ENCODE measurements at places on chromosomes 2 and 18. TPM values are rescaled to one million over a fixed set of nuclear protein-coding genes. Genes with fewer than 3 reads are reported as not detected.

INSIG2 gene
- total RNA-seq = 15.0 TPM

CNGA3 gene
- not detected for total RNA-seq

TTC21B gene
- total RNA-seq = 9.8 TPM

AGXT gene
- not detected for total RNA-seq

CXCR4 gene
- total RNA-seq = 0.54 TPM

GLI2 gene
- total RNA-seq = 0.74 TPM

APOB gene
- total RNA-seq = not detected

FSHR gene
- not detected for total RNA-seq

GRCh38 chr2:138763971-138764370 lies 16.2 kb downstream of the NXPH2 start:
- no peak overlapping the region for H3K4me3 ChIP-seq
- no peak for DNase-seq
- H3K27ac ChIP-seq = no peak overlapping the region
- H3K27me3 ChIP-seq = peaks cover 51% of the 10 kb centered on the region

- no peak overlapping the region for H3K27ac ChIP-seq
- H3K4me1 ChIP-seq = no peaks in the 10 kb centered on the region
- H3K27me3 ChIP-seq = no peaks in the 10 kb centered on the region
- peak; percentile 14 for DNase-seq
Measured at GRCh38 chr2:203122317-203122986, 107.8 kb downstream of the NBEAL1 start.

DNA sequence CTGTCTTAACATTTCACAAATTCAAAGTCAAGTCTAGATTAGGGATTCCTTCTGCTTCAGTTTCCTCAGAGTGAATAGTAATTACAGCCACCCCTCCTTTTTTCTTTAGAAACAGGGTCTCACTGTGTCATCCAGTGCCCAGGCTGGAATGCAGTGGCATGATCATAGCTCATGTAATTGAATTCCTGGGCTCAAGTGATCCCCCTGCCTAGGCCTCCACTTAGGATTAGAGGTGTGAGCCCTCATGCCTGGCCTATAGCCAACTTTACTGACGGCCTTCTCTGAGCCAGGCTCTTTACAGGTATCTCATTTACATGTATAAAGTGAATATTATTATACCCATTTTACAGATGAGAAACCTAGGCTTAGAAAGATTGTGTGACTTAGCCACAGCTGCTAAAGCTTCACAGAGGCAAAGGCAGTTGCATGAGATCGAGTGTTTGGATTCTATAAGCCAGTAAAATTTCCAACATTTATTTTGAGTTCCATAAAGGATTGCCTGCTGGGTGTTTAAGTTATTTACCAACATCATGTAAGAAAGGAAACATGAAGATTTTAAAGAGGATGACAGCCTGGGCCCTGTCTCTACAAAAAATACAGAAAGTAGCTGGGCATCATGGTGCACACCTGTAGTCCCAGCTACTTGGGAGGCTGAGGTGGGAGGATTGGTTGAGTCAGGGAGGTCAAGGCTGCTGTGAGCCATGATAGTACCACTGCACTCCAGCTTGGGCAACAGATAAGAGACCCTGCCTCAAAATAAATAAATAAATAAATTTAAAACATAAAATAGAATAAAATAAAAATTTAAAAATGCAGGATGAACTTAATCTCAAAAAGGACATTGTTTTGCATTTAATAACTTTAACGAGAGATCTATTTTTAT lies 1.8 kb downstream of the ENOSF1 start:
- peaks cover 34% of the 10 kb centered on the region for H3K36me3 ChIP-seq
- DNase-seq = no peak
- H3K4me3 ChIP-seq = peak overlapping the region; percentile 88
- H3K27ac ChIP-seq = peak overlapping the region; percentile 96
- peaks cover 11% of the 10 kb centered on the region for H3K4me1 ChIP-seq
- no peaks in the 10 kb centered on the region for H3K27me3 ChIP-seq

- H3K4me3 ChIP-seq = no peak overlapping the region
- no peak for DNase-seq
- H3K27me3 ChIP-seq = no peaks in the 10 kb centered on the region
- H3K4me1 ChIP-seq = peaks cover 10% of the 10 kb centered on the region
- H3K36me3 ChIP-seq = peaks cover 8% of the 10 kb centered on the region
Measured at GRCh38 chr2:127528487-127528886, 2.2 kb upstream of the IWS1 start.

GRCh38 chr2:23548143-23548769 lies 163.3 kb downstream of the KLHL29 start:
- H3K36me3 ChIP-seq = no peaks in the 10 kb centered on the region
- no peaks in the 10 kb centered on the region for H3K27me3 ChIP-seq
- DNase-seq = no peak
- H3K27ac ChIP-seq = no peak overlapping the region

DNA sequence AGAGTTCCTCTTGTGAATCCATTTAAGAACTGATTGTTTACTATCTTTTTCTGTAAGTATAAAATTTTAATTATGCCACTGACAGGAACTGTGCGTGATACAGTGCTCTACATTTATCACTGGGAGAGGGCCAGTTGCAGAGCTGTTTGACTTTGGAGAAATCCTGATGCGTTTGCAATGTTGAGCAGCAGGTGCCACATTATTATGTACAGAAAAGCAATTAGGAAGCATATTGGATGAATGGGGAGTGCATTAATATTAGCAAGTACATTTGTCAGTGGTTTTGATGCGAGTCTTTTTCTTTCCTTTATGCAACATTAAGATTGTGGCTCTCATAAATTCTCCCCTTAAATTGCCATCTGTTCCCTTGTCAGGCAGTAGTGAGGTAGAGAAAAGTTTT lies 302.3 kb upstream of the FANCL start:
- DNase-seq = no peak
- H3K4me1 ChIP-seq = peaks cover 12% of the 10 kb centered on the region
- H3K4me3 ChIP-seq = no peak overlapping the region

- no peaks in the 10 kb centered on the region for H3K4me1 ChIP-seq
- no peak overlapping the region for H3K4me3 ChIP-seq
- H3K36me3 ChIP-seq = no peaks in the 10 kb centered on the region
- H3K27ac ChIP-seq = no peak overlapping the region
Measured at GRCh38 chr2:101528501-101528900, 53.6 kb upstream of the RFX8 start.

DNA sequence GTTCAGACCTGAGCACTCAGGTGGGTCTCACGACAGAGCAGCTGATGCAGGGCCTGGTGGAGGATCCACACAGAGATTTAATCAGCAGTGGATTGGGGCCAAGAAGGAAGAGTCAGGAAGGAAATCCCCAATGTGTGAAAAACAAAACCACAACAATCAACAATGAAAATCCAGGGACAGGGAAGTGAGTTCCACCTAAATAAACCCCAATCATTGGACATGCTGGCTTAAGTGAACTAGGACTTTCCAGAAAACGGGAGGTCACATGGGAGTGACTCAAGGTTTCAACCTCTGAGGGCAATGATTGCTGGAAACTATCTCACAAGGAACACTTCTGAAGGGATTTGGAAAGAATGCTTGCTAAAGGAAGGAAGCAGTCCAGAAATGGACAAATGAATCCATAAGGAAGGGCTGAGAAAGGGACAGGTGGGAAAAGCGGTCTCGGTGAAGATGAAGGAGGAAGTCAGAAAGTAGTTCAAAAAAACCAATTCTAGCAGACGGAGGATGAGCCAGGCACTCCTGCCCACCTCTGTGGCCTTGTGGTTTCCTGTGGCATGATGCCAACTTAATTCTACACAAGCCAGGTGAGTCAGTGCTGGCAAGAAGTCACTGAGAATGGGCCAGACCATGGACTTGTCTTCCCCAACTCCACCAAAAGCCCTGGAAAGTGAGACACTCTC lies 15.4 kb upstream of the XDH start:
- no peaks in the 10 kb centered on the region for H3K27me3 ChIP-seq
- peak overlapping the region; percentile 4 for H3K4me3 ChIP-seq
- peak; percentile 95 for DNase-seq
- H3K4me1 ChIP-seq = peaks cover 19% of the 10 kb centered on the region
- H3K27ac ChIP-seq = peak overlapping the region; percentile 49
- no peaks in the 10 kb centered on the region for H3K36me3 ChIP-seq

- no peak for DNase-seq
- H3K27me3 ChIP-seq = no peaks in the 10 kb centered on the region
- no peak overlapping the region for H3K4me3 ChIP-seq
- peaks cover 9% of the 10 kb centered on the region for H3K4me1 ChIP-seq
- no peaks in the 10 kb centered on the region for H3K36me3 ChIP-seq
Measured at GRCh38 chr18:49013291-49013691, 62.5 kb upstream of the SMAD7 start.

DNA sequence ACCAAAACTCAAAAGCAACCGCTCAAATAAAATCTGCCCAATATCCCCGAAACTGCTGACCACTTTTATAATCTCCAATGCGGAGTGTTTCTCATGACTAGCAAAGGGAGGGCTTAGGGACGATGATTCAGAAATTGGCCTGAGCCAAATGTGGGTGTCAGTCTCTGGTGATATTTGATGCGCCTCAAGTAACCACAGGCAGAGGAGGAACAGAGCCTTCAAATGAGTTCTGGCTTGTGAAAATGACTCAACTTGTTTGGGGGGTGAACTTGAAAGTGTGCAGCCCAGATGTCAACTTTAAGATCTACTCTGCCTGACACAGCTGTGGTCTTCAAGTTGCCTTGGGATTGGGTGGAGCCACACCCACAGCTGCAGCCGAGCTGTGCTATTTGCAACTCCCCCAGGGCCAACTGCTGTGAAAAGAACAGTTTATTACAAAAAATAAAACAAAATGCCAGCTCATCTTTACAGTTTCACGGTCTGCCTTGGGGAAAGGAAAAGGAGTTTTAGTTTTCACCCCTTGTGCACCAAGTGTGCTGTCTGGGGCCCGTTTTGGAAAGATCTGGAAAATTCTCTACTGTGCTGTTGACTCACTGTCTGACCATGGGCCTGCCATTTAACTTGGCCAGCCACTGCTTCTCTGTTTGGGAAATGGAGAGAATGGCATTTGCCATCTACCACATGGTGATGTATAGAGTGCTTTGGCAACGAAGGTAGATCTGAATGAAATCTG lies 222.1 kb downstream of the MTX2 start:
- H3K4me3 ChIP-seq = peak overlapping the region; percentile 55
- no peaks in the 10 kb centered on the region for H3K27me3 ChIP-seq
- H3K27ac ChIP-seq = peak overlapping the region; percentile 90

DNA sequence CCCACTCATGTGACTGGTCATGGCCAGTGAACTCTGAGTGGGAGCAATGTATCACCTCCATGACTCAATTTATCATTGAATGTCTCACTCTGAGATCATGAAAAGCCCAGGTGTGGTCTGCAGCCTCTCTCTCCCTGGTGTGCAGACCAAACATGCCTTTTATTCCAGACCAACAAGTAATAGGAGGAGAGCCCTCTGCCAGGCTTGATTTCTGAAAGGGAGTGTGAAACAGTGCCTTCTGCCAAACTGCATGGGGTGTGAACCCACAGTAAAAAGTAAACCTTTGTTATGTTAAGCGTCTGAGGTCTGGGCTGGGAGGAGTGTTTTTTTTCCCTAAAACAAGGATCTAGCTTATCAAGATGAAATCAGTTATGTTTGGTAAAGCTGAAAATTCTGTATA lies 601.2 kb downstream of the ADCYAP1 start:
- no peaks in the 10 kb centered on the region for H3K4me1 ChIP-seq
- H3K27me3 ChIP-seq = no peaks in the 10 kb centered on the region
- no peak overlapping the region for H3K4me3 ChIP-seq
- no peak overlapping the region for H3K27ac ChIP-seq
- no peaks in the 10 kb centered on the region for H3K36me3 ChIP-seq
- DNase-seq = no peak

- no peaks in the 10 kb centered on the region for H3K36me3 ChIP-seq
- H3K4me1 ChIP-seq = peaks cover 13% of the 10 kb centered on the region
- H3K27ac ChIP-seq = no peak overlapping the region
- no peaks in the 10 kb centered on the region for H3K27me3 ChIP-seq
- no peak for DNase-seq
Measured at GRCh38 chr2:100708333-100708732, 111.6 kb upstream of the NPAS2 start.

DNA sequence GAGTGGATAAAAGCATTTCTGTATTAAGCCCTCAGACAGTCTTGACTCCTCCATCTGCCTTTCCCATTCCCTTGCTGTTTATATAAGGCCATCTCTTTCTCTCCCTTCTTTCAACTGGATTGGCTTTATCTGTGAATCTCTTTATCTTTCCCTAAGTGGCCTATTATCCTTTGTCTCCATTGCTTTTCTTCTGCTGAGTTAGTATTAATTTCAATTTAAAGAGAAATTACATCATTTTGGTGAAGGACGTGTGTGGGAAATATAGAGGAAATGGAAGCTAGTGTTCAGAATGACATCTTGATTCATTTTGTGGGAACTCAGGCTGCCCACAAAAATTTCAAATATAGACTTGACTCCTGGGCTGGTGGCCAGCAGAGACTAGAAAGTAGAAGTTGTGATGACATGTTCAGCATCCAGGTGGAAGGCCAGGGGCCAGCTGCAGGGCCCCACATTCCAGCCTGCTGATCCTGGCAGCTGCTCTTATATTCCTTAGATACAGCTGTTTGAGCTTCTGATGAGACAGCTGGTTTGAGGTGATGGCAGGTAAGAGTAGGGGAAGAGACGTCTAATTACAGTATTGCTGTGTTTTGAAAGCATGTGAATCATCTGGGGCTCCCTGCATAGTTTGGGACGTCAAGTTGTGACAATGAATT lies 52.3 kb downstream of the DIS3L2 start:
- H3K27ac ChIP-seq = no peak overlapping the region
- no peaks in the 10 kb centered on the region for H3K27me3 ChIP-seq
- H3K4me1 ChIP-seq = no peaks in the 10 kb centered on the region
- H3K4me3 ChIP-seq = no peak overlapping the region
- DNase-seq = peak; percentile 86
- peaks cover 25% of the 10 kb centered on the region for H3K36me3 ChIP-seq

- H3K4me1 ChIP-seq = peaks cover 18% of the 10 kb centered on the region
- peak overlapping the region; percentile 33 for H3K27ac ChIP-seq
- H3K36me3 ChIP-seq = peaks cover 28% of the 10 kb centered on the region
- DNase-seq = no peak
- H3K4me3 ChIP-seq = no peak overlapping the region
Measured at GRCh38 chr18:32280188-32280783, 90.4 kb downstream of the MEP1B start.

- H3K27me3 ChIP-seq = no peaks in the 10 kb centered on the region
- H3K27ac ChIP-seq = no peak overlapping the region
- no peak for DNase-seq
- H3K4me3 ChIP-seq = no peak overlapping the region
- no peaks in the 10 kb centered on the region for H3K36me3 ChIP-seq
- peaks cover 5% of the 10 kb centered on the region for H3K4me1 ChIP-seq
Measured at GRCh38 chr2:197205585-197206215, 104.9 kb downstream of the ANKRD44 start.

GRCh38 chr18:22839340-22839821 lies 93.7 kb upstream of the RBBP8 start:
- H3K27me3 ChIP-seq = no peaks in the 10 kb centered on the region
- H3K27ac ChIP-seq = no peak overlapping the region
- no peak overlapping the region for H3K4me3 ChIP-seq
- H3K36me3 ChIP-seq = no peaks in the 10 kb centered on the region

- DNase-seq = peak; percentile 58
- no peak overlapping the region for H3K4me3 ChIP-seq
- H3K4me1 ChIP-seq = peaks cover 8% of the 10 kb centered on the region
- H3K27ac ChIP-seq = no peak overlapping the region
- no peaks in the 10 kb centered on the region for H3K36me3 ChIP-seq
Measured at GRCh38 chr2:69683170-69683971, 39.8 kb upstream of the AAK1 start.

- no peak overlapping the region for H3K27ac ChIP-seq
- no peaks in the 10 kb centered on the region for H3K36me3 ChIP-seq
- no peak for DNase-seq
- no peaks in the 10 kb centered on the region for H3K4me1 ChIP-seq
- no peak overlapping the region for H3K4me3 ChIP-seq
- peaks cover 95% of the 10 kb centered on the region for H3K27me3 ChIP-seq
Measured at GRCh38 chr2:240648650-240649275, 23.5 kb downstream of the GPR35 start.

GRCh38 chr2:158143703-158144360 lies 42.2 kb downstream of the UPP2 start:
- no peak overlapping the region for H3K27ac ChIP-seq
- H3K4me1 ChIP-seq = no peaks in the 10 kb centered on the region
- H3K4me3 ChIP-seq = no peak overlapping the region
- DNase-seq = no peak
- peaks cover 24% of the 10 kb centered on the region for H3K27me3 ChIP-seq
- H3K36me3 ChIP-seq = no peaks in the 10 kb centered on the region

All from MCF 10A (cell line).